ENCODE measurements at places on chromosomes 3 and 15. TPM values are rescaled to one million over a fixed set of nuclear protein-coding genes. Genes with fewer than 3 reads are reported as not detected.

The FHIT gene
- 8.1 TPM for total RNA-seq

The MNS1 gene
- total RNA-seq: not detected

The RARB gene
- not detected for total RNA-seq

The RLBP1 gene
- not detected for total RNA-seq

The GHSR gene
- not detected for total RNA-seq

The NR2E3 gene
- total RNA-seq: not detected

The EMC7 gene
- 78.9 TPM for total RNA-seq

The SIDT1 gene
- 38.3 TPM for total RNA-seq

The TARS3 gene
- 12.7 TPM for total RNA-seq

The AQP9 gene
- total RNA-seq: not detected

The ALPK3 gene
- total RNA-seq: 0.14 TPM

The CLCN2 gene
- total RNA-seq: 2.7 TPM

The HRG gene
- total RNA-seq: not detected

The CKMT1B gene
- total RNA-seq: not detected

The HTR3E gene
- total RNA-seq: not detected

The PLSCR2 gene
- not detected for total RNA-seq

The TM4SF18 gene
- not detected for total RNA-seq

The SAMD7 gene
- not detected for total RNA-seq
